Forelimb muscle (tissue), 1 donor: ENCODE measurements at places on chromosomes 6 and 20. TPM values are rescaled to one million over a fixed set of nuclear protein-coding genes. Genes with fewer than 3 reads are reported as not detected.

DNA sequence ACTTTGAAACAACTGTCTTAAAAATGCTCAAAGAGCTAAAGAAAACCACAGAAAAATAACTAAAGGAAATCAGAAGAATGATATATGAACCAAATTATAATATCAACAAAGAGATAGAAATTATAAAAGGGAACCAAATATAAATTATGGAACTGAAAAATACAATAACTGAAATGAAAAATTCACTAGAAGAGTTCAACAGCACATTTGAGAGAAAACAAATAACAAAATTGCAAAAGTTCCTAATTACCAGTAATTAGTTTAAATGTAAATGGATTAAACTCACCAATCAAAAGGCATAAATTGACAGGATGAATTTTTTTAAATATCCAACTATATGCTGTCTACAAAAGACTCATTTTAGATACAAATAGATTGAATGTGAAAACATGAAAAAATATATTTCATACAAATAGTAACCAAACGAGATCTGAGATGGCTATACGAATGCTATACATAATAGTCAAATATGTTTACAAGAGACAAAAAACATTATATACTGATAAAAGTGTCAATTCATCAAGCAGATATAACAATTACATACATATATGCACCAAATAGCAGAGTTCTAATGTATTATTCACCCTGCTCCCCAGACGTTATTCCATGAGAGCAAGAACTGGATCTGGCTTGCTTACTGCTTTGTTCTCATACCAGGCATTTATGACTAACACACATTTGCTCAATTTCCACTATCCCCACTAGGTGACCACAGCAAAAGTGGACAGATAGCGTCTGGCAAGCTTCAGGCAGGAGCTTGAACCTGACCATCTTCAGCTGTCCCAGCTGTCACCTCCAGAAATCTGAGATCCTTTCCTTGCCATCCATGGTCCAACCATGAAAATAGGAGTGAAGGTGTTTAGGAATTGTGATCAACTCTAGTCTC, 72.4 kb upstream of the SIRPA start:
- DNase-seq = no peak

DNA sequence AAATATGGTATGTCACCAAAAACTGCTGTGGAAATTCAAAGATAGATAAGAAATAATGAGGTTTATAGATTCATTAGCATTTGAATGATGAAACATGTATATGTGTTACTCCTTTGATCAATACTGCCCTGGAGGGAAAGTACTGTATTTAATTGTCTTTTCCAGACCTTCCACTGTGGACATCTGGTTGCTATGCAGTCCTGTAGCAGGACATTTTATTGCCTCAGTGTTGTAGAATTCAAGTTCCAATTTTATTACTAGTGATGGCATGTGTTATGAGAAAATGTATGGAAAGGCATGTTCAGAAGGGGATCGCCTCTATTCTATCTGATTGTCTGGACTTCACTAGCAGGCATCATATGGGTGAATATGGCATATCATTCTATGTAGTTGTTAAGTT, 391.0 kb downstream of the TFAP2B start:
- DNase-seq = no peak

ABHD16B gene
- not detected for polyA plus RNA-seq

- DNase-seq = no peak
Measured at GRCh38 chr20:44615169-44615791, 32.9 kb downstream of the PKIG start.

DNA sequence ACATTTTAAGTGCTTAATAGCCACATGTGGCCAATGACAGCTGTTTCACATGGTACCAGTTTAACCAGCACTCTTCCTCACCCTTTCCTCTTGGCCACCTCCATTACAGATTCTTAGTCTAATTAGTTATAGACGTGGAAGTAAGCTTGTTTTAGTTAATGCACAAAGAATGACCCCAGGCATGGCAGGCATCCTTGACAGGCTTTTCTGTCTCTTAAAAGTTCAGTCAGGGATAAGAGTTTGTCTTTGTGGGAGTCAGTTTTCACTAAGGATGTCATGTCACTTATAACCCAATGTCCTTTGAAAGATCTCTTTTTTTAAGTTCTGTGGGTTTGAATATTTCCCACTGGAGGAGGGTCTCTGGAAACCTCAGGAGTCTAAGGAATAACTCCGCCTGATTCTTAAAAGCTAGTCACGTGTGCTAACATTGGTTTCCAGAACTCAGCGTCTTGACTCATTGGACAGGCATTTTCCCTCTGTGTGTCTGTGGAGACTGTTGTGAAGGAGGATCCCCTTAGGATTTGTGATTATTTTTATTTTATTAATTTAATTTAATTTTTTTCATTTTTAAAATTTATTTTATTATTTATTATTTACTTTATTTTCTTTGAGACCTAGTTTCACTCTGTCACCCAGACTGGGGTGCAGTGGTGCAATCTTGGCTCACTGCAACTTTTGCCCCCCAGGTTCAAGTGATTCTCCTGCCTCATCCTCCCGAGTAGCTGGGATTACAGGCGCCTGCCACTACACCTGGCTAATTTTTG, 171.4 kb downstream of the ZFAND3 start:
- no peak for DNase-seq

MRPS18B gene
- polyA plus RNA-seq = 56.3 TPM

DNA sequence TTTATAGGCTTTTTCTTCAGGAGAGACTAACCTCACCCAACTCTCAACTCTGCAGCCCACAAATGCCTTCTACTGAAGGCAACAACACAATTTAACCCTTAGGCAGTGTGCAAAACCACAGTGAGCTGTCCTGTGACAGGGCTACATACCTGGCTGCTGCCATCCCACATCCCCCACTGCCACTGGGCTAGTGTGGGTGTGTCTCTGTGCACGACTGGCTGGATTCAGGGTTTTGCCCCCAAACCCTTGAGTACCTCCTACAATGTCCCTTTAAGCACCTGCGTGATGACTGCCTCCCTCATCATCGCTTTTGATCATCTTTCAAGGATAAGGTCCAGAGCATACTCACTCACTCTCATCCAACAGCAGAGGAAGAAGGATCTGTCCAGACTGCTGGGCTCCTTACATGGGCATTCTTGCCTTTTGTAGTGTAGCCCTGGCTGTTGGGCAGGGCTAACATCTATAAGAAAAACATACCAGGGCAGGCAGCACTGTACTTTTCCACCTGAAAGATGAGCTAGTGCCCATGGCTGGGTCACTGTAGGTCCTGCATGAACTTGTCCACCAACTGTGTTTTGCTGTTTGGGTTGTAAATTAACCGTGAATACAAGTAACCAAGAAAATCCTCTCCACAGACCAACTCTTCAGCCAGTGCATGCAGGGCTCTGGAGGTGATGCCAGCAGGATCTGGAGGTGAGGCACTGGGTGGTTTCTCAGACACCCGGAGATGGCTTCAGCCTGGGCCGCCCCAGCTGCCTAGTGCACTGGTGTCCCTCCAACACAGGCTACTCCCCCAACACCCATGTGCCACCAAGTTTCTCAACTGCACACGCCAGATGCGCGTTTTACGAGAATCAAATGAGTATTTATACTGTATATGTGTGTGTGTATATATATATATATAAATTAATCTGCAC, 45.2 kb downstream of the PLCG1 start:
- DNase-seq = no peak

DNA sequence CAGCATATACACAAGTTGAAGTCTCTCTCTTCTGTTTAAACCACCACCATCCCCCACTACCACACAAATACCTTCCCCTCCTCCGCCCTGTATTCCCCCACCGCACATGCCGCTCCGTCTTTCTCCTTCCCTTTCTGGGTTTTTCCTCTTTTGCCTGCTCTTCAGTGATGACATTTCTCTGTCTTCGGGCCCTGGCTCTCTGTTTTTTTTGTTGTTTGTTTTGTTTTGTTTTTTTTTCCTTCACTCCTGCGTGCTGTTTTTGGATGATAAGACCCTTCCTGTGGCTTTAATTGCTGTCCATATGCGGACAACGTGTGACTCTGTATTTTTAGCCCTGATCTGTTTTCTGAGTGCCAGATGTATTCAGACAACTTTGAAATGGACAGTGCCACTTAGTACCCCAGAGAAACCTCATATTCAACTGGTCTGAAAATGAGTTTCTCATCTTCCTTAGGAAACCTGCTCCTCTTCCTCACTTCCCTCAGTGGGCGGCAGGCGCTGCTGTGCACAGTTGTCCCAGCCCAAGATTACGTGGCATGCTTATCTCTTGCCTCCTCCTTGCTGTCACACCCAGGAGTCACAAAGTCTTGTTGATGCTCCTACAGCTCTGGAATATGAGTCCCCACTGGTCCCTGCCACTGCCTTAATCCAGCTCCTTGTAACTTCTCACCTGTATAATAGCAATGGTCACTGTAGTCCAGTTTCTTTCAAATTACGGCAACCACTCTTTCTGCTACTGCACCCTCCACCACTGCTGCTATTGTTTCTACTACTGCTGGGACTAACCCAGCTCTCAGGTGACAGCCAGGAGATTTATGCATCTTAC, 8.2 kb downstream of the PPP1R14C start:
- no peak for DNase-seq

THBS2 gene
- polyA plus RNA-seq = 33.9 TPM

- DNase-seq = no peak
Measured at GRCh38 chr6:63636518-63637021, 968 bp downstream of the PHF3 start.

TLDC2 gene
- 0.40 TPM for polyA plus RNA-seq

DNA sequence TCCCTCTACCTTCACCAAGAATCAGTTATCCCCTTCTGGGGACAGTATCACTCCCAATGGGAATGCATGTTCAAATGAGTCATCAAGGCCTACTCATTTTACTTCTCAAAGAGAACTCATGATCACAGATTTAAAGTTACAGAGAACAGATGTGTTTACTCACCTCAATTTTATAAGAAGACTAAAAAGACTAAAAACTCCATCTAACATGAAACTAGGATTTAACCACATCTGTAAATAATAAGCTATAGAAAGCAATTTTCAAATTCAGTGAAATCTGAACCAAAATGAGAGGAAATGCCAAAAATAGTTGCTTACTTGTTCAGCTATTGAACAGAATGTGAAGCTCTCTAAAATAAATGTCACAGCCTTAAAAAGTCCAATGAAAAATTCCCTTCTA, 300.1 kb upstream of the KCNQ5 start:
- DNase-seq = no peak

DNA sequence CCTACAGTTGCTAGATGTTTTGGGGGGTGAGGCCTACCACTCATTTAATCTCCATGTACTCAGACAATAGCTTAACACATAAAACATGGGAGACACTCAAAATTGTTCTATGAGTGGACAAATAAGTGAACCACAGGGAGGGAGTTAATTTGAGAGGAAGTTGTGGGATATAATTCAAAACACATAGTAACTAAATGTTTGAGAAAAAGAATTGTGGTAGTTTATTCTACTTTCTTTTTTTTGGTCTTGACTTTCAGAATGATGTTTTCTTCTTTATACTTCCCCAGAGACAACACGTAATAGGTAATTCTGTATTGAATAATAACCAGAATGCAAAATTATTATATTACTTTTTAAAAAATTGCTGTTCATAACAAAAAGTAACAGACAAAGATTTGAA, 453.8 kb downstream of the RFPL4B start:
- DNase-seq = no peak
